ENCODE measurements at places on chromosomes 12 and 14. TPM values are rescaled to one million over a fixed set of nuclear protein-coding genes. Genes with fewer than 3 reads are reported as not detected.

GZMH gene
- not detected for total RNA-seq

- no peak overlapping the region for H3K27ac ChIP-seq
- no peaks in the 10 kb centered on the region for H3K36me3 ChIP-seq
- H3K4me1 ChIP-seq: no peaks in the 10 kb centered on the region
- H3K27me3 ChIP-seq: no peaks in the 10 kb centered on the region
Observed at GRCh38 chr12:26286186-26286585, 90.8 kb downstream of the SSPN start.

DNA sequence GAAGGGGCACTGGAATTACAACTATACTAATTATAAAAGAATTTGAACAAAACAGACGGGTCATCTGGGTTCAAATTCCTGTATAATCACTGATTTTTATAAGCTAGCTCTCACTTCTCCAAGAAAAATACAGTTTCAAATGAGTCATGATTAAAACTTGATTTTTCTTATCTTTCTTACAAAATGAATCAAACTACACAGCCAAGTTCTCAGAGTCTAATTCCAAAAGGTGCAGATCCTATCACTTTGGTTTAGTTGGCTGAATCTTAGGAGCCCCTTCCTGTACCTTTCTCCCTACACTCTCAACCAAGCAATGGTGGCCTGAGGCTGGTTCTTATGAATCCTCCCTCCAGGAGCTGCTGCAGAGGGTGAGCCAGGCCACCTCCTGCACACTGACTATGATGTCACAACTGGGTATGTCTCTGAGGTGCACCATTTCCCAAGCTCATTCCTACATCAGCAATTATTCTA lies 43.8 kb upstream of the BMP4 start:
- H3K4me1 ChIP-seq: no peaks in the 10 kb centered on the region
- H3K4me3 ChIP-seq: no peak overlapping the region
- no peak overlapping the region for H3K27ac ChIP-seq
- H3K36me3 ChIP-seq: no peaks in the 10 kb centered on the region
- DNase-seq: no peak
- no peaks in the 10 kb centered on the region for H3K27me3 ChIP-seq

GRCh38 chr12:76586764-76587395 lies 27.3 kb upstream of the OSBPL8 start:
- H3K27ac ChIP-seq: no peak overlapping the region
- no peak overlapping the region for H3K4me3 ChIP-seq
- H3K36me3 ChIP-seq: no peaks in the 10 kb centered on the region
- no peaks in the 10 kb centered on the region for H3K4me1 ChIP-seq

DNA sequence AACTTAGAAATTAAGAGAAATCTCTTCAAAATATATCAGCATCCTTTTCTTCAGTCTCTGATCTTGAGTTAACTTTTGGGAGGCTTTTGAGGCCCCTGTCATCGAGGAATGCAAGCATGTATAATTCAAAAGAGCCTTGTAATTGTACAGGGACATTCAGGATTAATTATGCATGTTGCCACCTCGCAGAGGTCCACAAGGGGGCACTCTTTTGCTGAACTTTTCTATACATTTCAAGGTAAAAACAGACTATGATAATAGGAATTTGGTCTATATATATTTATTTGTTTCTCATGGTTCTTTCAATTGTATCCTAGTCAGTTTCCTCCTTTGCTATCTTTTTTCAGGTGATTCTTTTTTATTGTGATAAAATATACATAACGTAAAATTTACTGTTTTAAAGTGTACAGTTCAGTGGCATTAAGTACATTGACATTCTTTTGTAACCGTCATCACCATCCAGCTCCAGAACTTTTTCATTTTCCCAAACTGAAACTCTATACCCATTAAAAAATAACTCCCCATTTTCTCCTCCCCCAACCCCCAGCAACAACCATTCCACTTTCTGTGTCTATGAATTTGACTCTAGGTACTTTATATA lies 47.0 kb upstream of the SLC2A13 start:
- H3K27me3 ChIP-seq: no peaks in the 10 kb centered on the region
- peak; percentile 50 for DNase-seq
- H3K4me1 ChIP-seq: no peaks in the 10 kb centered on the region
- no peaks in the 10 kb centered on the region for H3K36me3 ChIP-seq
- no peak overlapping the region for H3K4me3 ChIP-seq

- H3K27ac ChIP-seq: no peak overlapping the region
- no peaks in the 10 kb centered on the region for H3K36me3 ChIP-seq
Observed at GRCh38 chr14:69363055-69363454, 35.0 kb downstream of the ERH start.
